Immature natural killer cell (primary cell): ENCODE measurements at places on chromosomes 5 and 9. TPM values are rescaled to one million over a fixed set of nuclear protein-coding genes. Genes with fewer than 3 reads are reported as not detected.

C5orf52 gene
- not detected for polyA plus RNA-seq

- DNase-seq = no peak
These were observed 64.2 kb upstream of the CPEB4 start for GRCh38 chr5:173823721-173824567.

DNA sequence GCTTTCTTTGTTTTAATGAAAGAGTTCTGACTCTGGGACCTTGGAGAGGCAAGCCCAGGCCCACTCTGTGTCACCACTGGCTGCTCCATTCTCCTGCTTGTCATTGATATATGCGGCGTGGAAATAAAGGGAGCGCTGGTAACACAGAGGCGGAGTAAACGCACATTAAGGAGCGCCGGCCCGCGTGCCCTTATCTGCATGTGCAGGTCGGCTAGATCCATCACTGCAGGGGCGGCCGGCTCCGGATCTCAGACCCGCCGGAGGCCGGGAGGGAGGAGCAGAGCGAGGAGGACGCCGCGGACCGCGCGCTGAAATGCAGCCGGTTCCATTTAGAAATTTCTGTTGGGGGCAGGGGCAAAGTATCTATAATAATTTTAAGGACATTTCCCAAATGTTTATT is 70.8 kb downstream of the MRPL36 start:
- no peak for DNase-seq

- no peak for DNase-seq
These were observed 106.5 kb downstream of the EPB41L4A start for GRCh38 chr5:112312295-112313275.

GRCh38 chr9:111957856-111958631 is 61.4 kb downstream of the UGCG start:
- DNase-seq = peak; percentile 6

SARDH gene
- polyA plus RNA-seq = 6.8 TPM

ZNF367 gene
- polyA plus RNA-seq = 0.84 TPM

DNA sequence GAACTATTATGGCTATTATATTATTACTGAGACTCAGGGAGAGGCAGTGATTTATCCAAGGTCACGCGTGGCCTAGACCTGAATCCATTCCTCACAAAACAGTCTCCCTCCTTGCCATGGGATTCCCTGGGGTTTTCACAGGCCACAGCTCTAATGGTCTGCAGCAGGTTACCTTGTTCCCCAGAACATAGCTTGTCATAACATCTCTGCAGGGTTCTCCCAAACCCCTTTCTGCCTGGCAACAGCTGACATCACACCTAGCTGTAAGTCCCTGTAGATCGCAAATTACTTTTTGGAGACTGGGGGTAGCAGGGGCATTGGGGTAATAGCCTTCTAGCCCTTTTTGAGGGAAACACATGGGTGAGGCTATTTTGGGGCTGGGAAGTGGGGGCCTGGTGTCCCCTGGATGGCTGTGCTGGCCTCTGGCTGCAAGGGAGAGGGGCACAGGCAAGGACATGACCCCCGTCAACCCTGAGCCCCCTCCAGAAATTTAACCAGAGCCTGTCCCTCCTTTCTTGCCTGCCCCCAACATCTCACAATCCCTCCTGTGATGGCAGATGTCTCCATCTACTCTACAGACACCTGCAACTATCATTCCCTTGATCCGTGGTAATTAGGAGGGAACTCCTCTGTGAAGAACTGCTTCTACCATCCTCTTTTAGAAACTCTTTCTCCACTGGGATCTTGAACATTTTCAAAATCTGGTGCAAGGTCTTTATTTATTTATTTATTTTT is 1.3 kb downstream of the CD74 start:
- DNase-seq = peak; percentile 65

SNCB gene
- not detected for polyA plus RNA-seq

- no peak for DNase-seq
These were observed 43.4 kb downstream of the PPP1R2B start for GRCh38 chr5:156893517-156893916.

DNA sequence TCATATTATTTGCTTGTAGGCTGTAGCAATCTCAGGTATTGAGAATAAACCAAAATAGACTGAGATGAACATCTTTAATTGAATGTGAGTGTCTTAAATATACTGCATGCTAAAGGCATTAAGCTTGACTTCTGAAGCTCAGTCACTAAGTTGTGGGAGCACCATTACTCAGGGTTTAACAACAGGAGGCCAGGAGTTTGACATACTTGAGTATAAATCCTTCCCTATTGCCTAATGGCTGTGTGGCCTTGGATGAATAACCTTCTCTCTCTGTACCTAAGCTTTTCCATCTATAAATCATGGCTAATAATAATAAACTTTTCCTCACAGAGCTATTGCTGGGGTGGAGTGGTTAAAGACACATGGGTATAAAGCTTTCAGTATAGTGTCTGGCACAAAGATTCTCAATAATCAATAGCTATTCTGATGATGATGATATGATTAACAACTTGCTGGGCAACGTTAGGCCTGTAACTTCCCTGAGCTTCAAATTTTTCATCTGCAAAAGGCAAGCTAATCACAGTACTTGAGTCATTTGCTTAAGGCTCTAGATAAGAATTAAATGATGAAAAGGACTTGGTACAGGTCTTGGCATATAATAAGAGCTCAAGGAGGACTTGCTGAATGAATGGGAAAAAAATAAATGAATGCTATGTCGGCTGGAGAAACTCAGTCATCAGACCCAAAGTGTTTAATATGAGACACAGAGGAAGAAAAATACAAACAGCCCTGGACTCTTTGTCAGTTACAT is 174.0 kb upstream of the IL12B start:
- no peak for DNase-seq

DNA sequence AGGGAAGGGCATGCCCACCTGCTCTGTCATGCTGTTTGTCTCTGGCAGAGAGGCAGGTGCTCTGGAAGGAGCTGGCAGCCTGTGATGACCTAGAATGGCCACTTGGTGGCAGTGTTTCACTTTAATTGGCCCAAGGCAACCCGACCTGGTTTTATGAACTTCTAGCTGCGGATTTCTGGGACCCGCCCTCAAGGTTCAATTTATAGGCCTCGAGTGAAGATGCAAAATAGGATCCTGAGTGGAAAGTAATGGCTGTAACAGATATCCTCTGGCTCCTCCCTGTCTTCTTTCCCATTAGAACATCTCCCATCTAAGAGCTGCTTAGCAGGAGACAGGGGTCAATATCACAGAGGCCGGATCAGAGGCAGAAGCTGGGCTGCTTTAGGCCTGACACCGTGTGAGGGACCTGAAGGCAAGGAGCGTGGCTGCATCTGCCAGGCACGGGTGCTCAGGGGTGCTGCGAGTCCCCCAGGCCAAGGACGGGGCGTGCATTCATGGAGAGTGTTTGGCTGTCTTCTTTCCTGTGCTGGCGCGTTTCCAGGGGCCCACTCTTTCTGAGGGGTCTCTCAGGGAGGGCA is 56.7 kb upstream of the SLC28A3 start:
- DNase-seq = peak; percentile 54

GARIN3 gene
- polyA plus RNA-seq = not detected

GRCh38 chr5:169706758-169707450 is 69.8 kb downstream of the DOCK2 start:
- DNase-seq = no peak

DNA sequence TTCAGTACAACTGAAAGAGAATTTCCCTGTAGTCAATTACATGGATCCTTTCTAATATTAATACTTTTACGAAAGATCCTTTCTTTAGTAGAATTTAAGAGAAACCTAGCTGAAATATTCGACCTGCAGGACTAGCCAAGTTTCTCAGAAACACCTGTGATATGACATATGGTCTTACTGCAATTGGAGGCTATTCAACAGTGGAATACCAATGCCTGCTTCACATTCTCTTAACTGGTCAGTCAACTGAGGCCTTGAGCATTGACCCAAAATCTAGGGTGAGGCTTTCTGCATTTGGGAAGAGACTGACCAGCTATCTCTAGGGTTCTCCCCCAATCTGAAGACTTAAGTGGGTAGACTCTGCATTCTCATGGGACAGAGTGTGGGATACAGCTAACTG is 12.3 kb downstream of the UBE2QL1 start:
- no peak for DNase-seq

GRCh38 chr5:6767481-6768063 is 54.3 kb downstream of the TENT4A start:
- no peak for DNase-seq

DEPDC1B gene
- polyA plus RNA-seq = 0.67 TPM

ANKRD18A gene
- not detected for polyA plus RNA-seq

PCDHAC2 gene
- not detected for polyA plus RNA-seq

GRIA1 gene
- not detected for polyA plus RNA-seq

GRCh38 chr5:56327809-56328208 is 94.7 kb upstream of the ANKRD55 start:
- DNase-seq = peak; percentile 10

- no peak for DNase-seq
These were observed 383.5 kb downstream of the ARHGEF28 start for GRCh38 chr5:74009502-74009901.

DNA sequence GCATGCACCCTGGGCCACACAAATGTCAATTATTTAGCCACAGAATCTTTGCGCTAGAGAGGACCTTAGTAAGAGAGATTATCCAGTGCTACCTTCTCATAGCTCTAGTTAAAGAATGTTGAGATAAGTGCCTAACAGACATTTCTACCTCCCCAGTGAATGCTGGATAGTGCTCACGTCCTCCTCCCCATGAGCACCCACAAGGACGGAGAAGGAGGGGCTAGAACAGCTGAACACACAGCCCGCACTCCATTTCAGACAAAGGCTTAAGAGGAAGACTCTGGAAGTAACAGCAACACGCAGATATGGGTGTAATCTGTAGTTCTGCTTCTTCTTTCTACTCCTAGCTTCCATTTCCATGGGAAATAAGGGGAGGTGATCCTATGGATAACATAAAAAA is 120.5 kb downstream of the FEM1C start:
- no peak for DNase-seq

NRG2 gene
- polyA plus RNA-seq = 0.08 TPM

DNA sequence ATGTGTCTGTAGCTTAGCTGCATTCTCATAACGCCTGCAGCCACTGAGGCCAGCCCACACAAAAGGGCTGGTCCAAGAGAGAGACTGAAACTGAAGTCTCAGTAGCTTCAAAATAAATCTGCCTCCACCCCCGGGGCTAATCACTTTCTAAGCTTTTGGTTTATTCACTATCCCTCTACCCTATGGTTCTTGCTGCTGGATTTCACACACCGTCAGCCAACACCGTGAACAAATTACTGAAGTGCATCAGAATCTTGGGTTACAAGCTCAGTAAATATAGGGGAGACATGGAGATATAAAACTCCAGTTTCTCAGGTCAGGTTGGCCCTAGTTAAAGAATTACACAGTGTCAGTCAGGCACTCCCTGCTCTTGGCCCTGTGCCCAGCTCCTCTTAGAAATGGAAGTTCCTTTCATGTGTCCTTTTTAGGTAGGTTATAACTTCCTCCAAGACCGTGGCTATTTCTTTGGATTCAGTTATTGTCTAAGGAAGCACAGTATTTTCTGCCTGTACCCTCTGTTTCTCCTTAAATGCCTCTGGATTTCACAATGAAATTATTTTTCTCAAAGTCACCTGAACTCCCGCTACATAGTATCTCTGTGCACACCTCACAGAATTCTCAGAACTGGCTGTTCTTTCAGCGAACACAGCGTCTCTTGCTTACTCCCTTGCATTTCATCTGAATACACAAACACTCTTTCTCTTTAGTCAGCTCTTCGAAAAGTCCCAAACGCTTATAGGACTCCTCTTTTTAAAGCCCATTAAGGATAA is 112.5 kb downstream of the FAM174A start:
- no peak for DNase-seq
